Pancreas (tissue), 10 donors: ENCODE measurements at places on chromosomes 6 and 20. TPM values are rescaled to one million over a fixed set of nuclear protein-coding genes. Genes with fewer than 3 reads are reported as not detected.

The KCNK5 gene
- 23.5 TPM for total RNA-seq

The HLA-DQB1 gene
- 1.9 TPM for total RNA-seq

- DNase-seq, result no peak
Observed at GRCh38 chr6:31142361-31142761, 3.5 kb upstream of the PSORS1C2 start.

DNA sequence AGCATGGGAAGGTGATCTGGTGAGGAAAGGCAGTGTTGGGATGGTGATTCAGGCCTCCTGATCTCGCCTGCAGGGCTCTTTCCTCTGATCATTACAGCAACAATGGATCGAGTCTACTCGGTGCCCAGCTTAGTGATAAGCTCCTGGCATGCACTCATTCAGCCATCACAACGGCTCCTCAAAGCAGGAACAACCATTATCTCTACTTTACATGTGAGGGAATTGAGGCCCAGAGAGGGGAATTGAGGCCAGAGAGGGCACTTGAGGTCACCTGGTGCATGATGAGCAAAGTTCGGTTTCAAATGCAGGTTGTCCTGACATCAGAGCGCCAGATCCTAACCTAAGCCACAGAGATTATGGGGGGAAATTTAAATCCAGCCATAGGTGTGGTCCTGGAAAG, 42.0 kb upstream of the BPIFA2 start:
- DNase-seq, result no peak

GRCh38 chr20:37356387-37356786, 10.4 kb downstream of the SRC start:
- no peak for DNase-seq

DNA sequence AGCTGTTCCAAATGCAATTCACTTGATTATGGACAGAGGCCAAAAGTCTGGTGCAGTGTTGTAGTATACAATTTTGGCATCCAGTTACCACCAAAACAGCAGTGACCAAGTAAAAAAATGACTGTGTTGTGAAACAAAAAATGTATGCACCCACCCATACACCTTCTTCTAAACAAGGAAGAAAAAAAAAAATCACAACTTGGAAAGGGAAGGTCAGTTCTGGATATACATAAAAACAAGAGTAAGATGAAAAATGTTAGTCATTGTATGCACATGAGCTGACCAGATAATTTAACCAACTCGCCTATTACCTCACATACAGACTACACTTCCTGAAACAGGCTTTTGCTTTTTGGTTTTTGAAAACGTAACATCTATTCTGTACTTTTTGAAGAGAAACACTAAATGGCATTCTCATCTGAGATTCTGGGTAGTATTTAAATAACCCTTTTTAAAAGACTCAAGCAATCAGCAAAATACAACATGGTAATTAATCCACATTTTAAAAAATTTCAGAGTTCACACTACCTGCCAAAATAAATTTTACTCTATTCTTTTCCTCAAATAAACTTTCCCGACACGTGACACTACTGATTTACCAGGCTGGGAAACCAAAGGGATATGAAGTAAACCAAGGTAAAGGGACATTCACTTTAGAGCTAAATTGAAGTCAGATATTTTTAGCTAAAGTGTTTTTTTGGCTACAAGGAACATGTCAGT, 141.6 kb upstream of the SHLD1 start:
- no peak for DNase-seq

DNA sequence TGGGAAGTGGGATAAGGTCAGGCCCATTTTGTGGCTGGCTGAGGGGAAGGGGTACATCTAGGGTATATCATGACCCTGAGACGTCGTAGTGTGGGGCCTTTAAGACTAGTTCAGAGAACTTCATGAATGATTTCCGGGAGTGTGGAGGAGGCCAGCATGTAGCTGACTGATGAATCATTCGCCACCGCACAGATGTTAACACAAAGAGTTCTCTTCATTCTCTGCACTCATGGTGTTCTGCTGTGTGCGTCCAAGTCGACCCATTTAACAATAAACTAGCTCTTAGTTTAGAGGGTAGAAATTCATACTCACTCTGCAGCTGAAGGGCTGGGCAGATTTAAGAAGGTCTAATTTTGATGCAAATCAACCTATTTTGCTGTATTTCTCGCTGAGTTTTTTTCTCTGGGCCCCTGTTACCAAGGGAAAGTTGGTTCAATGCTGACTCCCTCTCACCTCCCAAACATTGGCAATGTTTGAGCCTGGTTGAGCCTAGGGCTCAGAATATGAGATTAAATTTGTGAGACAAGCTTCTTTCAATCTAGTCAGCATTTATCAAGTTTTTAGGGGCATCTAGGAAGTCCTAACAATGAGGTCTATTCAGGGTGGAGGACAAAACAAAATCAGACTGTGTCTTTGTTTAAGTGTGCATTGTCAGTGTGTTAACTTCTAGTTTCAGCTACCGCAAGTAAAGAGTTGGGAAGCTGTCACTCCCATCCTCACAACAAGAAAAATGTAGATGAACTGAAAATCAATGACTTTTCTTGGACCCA, 106.8 kb upstream of the CBLN4 start:
- no peak for DNase-seq

DNA sequence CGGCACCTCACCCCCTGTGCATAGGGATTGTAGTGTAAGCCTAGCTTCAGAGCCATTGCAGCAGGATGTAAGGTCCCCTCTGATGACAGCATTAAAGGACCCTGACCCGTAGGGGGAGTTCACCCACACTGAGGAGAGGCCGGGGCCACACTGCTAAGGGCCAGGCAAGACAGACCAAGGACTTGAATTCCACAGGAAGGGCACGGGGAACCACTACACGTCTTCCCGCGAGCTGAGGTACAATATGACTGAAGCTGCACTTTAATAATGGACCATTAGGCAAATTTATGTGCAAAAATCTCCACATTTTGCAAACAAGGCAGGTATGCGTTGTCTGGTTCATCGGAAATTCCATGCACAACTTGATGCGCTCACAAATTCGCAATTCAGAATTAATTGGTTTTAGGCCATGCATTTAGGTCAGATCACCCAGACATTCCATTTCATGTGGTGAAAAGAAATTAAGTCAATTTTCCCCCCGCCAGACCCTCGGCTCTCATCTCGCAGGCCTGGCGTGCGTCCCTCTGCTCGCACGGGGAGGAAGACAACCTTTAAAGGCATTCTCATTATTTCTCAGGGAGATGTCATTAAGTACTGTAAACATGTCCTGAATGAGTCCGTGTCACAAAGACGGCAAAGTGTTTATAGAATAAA, 111.8 kb downstream of the FOXA2 start:
- DNase-seq, result no peak

DNA sequence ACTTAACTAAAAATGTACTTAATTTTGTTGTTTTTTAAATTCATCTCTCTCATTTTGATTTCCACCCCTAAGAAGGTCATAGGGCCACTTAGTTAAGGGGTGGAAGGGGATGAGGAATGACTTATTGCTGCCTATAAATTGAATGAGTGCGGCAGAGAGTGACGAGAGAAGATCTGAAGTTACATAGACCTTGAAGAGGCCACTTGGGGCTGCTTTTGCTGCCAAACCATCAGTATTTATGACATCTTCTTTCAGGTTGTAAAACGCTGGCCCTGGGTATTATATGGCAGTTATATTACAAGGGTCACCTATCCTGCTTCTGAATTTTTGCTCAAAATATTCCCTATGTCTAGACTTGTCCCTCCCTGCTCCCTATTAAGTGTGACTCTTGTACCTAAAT, 119.6 kb upstream of the RIMS1 start:
- DNase-seq, result no peak
